ENCODE measurements at places on chromosomes 3 and 15.

DNA sequence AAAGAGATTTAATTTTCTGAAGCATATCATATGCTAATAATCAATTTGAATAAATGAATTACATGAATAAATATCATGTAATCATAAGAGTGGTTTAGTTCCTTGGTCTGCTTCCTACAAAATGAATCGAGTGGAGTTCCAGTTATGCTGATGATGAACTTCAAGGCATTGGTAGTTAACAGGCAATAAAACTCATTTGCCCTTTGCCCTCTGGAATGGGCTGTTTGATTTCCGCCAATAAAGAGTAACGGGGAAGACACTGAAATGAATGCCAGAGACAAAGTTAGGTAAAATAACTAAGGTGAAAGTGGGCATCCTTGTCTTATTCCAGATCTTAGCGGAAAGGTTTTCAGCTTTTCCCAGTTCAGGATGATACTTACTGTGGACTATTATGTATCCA is 90.1 kb downstream of the C3orf38 start:
- DNase-seq, result no peak

DNA sequence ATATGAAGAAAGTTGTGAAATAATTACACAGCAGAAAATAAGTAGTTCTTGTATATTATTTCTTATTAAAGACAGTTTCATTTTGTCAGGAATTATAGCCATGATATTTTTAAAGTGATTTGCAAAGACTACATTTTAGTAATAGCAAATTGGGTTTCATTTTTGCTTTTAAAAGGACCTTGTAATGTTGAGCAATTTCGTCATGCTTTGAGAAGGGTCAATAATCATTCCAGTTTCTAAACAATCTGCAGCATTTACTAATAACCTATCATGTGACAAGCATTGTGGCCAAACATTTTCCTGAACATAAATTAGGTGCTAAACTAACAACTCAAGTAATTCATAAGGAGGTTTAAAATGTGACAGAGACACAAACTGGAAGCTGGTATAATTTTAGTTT is 214.4 kb upstream of the CBLB start:
- no peak for DNase-seq

DNA sequence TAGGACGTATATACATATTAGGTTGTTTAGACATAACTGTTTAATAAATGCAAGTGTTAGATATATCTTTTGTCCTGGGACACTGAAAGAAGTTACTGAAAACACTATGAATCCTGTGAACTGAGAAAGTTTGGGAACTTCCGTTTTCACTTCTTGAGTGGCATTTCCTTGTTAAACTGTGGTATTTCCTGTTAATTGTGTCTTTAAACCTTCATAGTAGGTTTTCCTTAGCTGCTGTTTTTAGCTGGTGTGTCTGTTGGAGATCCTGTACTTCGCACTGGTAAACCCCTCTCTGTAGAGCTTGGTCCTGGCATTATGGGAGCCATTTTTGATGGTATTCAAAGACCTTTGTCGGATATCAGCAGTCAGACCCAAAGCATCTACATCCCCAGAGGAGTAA is 37.1 kb downstream of the ATP6V1A start:
- DNase-seq, result no peak

DNA sequence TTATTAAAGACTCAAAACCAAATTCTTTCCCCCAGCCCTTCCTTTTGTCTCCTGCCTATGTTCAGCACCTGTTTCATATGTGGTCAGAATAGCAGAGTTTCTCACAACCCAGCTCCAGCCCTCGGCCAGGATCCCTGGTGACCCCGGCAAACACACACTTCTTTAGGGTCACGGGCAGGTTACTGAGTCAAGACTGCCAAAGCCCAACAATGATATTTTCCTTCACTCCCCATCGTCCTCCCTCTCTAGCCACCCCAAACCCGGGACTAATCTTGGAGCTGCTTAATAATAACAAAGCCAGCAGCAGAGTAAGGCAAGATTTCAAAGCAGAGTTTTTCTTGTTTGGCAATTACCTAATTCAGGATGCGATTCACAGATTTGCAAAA is 25.5 kb downstream of the RARB start:
- no peak for DNase-seq

DNA sequence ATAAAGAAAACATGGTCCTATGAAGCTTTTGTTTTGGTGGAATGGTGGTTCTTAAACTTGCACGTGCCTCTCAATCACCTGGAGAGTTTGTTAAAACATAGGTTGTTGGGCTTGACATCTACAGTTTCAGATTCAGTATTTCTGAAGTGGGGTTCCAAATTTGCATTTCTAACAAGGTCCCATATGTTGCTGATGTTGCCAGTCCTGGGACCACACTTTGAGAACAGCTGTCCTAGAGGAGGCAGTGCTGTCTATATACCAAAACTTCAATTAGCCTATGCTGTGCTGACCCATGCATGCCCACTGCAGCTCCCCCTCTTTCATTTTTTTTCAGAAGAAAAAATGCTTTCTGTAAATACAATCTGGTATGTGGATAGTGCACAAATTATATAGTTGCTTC is 31.3 kb downstream of the ALCAM start:
- DNase-seq, result no peak

- DNase-seq, result no peak
These were observed 272.1 kb downstream of the OXSM start for GRCh38 chr3:26061947-26062346.

DNA sequence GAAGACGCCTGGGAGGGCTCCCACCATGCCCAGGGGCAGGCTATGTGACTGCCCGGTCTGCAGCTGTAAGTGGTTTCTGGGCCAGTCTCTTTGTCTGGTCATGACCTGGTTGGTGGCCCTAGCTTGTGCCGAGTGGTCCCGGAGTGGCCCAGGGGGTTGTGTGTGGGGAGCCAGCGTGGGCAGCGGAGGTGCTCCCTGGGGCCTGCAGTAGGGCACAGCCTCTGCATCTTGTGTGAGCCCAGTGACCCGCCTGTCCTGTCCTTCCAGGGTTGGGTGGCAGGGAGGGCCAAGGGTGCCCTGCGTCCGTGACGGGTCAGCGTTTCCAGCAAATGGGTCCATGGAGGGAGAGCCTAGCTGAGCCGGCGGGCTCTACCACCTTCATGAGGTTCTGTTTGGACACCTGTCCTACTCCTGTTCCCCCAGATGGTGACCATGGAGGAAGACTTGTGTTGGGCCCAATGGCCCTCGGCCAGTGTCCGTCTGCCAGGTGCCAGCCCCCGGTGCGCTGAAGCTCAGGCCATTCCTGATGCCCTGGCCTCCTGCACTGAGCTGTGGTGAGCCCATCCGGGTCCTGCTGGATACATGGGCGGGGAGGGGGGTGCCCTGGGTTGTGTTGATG is 215.4 kb downstream of the SNRPN start:
- DNase-seq, result no peak

GRCh38 chr3:150411976-150412375 is 3.9 kb downstream of the TSC22D2 start:
- DNase-seq, result no peak

DNA sequence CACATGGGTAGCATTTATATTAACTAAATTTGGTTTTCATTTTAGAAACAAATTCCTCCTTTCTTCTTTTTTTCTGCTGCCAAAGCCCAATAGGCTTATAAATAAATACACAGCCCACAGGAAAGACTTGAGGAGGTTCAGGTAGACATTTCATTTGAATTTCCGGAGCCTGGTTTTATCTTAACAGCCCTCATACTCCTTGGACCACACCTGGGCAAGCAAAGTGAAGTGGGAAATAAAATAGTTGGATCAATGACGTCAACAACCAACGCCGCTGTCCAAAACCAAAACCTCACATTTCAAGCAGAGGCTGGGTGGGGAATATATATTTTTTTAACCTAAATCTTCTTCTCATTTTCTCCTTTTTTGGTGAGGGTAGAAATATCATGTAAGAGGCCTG is 53.2 kb downstream of the RFTN1 start:
- DNase-seq, result no peak

GRCh38 chr3:110821586-110821985 is 250.0 kb upstream of the NECTIN3 start:
- no peak for DNase-seq

- no peak for DNase-seq
These were observed 119.3 kb downstream of the SERPINI1 start for GRCh38 chr3:167854846-167855245.

DNA sequence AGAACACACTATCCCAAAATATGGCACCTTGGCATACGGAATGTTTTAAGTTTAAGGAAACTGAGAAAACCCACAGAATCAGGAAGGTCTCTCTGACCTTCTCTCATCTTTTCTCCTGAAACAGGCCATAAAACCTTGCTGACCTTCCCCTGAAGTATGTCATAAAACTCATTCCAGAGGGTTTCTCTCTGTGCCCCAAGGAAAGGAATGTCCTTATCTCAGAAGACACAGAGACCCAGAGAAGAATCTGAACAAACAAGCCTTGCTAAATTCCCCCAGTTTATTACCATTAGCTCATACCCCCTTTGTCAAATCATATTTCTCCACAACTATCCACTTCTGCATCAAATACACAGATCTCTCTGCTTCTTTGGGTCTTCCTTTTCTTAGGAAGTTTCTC is 603.1 kb downstream of the MCTP2 start:
- DNase-seq, result no peak

GRCh38 chr3:73716418-73716817 is 91.7 kb upstream of the PDZRN3 start:
- DNase-seq, result no peak

DNA sequence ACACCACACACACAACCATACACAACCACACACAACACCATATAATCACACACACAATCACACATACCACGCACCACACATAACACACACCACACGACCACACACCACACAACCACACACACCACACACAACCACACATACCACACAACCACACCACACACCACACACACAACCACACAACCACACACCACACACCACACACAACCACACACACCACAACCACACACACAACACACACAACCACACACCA is 24.2 kb downstream of the CPN2 start:
- DNase-seq, result no peak

DNA sequence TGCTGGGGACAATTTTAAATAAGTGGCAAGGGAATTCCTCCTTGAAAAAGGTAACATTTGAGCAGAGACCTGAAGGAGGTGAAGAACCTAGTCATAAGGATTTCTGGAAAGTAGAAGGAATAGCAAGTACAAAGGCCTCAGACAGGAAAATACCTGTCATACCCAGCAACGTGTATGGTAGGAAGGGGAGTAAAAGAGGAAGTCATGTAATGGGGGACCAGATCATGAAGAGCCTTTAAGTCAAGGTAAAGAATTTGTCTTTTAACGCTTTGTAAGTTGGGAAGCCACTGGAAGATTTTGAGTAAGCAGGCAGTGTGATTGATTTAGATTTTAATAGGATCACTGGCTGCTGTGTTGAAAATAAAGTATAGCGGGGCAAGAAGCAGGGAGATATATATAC is 43.4 kb upstream of the FAH start:
- DNase-seq, result no peak

DNA sequence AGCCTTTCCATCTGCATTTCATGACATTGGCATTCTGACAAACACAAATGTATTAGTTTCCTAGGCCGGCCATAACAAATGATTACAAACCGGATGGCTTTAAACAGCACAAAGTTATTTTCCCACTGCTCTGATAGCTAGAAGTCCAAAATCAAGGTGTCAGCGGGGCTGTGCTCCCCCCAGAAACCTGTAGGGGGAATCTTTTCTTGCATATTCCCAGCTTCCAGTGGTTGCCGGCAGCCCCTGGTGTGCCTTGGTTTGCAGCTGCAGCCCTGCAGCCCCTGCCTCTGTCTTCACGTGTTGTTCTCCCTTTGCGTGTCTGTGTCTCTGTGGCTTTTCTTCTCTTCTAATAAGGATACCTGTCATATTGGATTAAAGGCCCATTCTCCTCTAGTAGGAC is 79.0 kb upstream of the CDV3 start:
- DNase-seq, result no peak
